NCI-H345 (cell line): ENCODE measurements at places on chromosomes 4 and X.

DNA sequence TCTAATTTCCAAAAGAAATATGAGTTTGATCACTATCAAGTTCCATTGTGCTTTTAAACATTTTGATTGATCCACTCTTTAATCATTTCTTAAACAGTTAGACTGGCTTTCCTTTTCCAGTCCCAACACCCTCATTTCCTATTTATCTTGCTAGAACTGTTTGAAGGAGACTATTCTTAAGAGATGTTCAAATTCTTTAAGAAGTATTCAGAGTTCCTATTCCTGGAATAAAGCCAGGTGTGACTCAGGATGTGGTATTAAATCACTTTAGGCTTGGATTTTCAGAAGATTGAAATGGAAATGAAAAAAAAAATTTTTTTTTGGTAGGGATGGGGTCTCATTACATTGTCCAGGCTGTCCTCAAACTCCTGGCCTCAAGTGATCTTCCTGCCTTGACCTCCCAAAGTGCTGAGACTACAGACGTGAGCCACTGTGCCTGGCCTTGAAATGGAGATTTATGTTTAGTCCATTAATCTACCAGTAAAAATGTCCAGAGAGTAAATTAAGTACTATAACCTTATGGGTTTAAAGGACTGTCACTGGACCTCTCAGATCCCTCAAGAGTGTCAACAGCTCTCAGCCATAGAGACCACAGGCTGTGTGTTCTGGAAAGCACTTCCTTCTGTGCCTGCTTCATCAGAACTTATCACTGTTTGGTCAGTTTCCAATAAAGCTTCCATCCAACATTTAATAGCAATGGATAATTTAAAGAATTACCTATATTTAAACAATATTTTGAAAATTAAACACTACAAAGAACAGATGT, 90.7 kb downstream of the CDS1 start:
- DNase-seq, result no peak

DNA sequence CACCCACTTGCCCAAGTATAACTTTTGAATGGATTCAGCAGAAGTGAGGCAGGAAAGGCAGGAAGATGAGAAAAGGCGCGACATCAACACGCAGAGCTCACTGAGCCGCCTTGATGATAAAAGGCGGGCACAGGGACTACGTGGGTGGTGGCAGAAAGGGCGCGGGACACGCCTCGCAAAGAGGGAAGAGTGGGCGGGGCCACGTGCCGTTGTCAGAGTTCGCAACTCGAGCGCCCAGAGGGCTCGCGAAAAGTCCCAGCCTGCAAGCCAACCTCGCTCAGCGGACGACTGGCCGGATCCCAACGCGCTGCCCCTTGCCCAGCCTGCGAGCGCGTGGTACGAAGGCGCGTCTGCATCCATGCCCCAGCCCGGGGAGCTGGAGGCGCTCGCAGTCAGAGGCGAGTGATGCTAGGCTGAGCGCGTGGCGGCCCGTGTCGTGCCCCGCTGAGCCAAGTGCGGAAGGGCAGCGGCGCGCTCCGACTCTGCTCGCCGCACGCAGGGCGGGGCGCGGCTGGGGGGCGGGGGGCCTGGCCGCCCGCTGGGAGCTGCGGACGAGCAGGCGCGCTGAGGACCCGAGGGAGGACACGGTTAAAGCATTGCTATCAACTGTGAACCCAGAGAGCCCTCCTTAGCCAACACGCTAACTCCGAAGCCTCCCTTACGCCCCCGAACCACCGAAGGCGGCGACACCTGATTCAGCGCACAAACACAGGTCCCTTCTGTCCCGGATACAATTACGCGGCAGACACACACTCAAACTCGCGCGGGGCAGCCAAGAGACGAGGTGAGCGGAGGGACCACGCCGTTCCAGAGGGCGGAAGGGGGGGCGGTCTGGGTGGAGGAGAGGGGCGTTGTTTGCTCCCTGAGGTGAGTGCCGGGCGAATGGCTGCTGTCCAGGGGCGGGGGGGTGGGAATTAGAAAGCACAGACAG, at the start of gene UGT8:
UGT8 (plus strand) TSS at position 617 of the 931 bp plus-strand sequence. CDS start 24,074 bp downstream, outside the sequence.
- peak; percentile 81 for DNase-seq

DNA sequence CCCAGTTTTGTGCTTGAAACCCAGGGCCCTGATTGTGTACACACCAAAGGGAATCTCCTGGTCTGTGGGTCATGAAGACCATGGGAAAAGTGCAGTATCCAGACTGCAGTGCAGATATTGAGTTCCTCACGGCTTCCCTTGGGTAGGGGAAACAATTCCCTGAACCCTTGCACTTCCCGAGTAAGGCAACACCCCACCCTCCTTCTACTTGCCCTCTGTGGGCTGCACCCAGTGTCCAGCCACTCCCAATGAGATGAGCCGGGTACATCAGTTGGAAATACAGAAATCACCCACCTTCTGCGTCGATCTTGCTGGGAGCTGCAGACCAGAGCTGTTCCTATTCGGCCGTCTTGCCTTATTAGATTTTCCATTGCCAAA, 134.2 kb downstream of the FNIP2 start:
- DNase-seq, result no peak

- no peak for DNase-seq
Measured at GRCh38 chr4:39363773-39364393, 2.3 kb downstream of the RFC1 start.

- DNase-seq, result no peak
Measured at GRCh38 chr4:130288576-130288975, 1192.6 kb downstream of the C4orf33 start.

- DNase-seq, result no peak
Measured at GRCh38 chr4:88171206-88171605, 12.8 kb upstream of the ABCG2 start.

DNA sequence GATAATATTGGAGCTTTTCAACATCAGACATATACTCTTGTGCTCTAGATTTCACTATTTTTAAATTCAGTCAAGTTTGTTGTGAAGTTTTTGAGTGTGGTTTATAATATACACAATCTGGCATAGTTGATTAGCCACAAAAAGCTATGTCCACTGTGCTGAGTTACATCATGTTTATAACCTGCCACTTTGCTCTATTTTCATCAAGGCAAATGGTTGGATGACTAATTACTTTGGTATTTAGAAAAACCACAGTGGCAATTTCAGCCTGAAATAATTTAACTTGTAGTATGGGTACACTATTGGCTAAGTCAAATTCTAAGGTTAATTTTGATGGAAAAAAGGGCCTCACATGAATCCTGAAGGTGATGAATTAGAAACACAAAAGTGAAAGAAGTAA, 262.6 kb downstream of the C4orf33 start:
- DNase-seq, result no peak

DNA sequence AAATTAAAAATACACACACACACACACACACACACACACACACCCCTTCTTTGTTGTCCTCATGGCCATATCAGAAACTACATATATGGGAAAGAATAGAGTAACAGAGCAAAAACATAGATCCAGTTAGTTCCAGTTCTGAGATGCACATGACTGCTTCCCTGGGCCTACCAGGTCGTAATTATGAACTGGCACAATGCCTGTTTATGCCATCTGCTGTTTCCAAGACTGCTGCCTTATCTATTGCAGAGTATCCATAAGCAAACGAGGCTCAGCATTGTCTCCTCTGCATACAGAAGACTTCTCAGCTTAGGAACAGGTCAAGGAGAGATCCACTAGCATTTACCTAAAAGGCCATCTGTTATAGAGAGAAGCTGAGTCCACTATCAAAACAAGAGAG, 789.0 kb downstream of the TECRL start:
- DNase-seq, result peak; percentile 66

DNA sequence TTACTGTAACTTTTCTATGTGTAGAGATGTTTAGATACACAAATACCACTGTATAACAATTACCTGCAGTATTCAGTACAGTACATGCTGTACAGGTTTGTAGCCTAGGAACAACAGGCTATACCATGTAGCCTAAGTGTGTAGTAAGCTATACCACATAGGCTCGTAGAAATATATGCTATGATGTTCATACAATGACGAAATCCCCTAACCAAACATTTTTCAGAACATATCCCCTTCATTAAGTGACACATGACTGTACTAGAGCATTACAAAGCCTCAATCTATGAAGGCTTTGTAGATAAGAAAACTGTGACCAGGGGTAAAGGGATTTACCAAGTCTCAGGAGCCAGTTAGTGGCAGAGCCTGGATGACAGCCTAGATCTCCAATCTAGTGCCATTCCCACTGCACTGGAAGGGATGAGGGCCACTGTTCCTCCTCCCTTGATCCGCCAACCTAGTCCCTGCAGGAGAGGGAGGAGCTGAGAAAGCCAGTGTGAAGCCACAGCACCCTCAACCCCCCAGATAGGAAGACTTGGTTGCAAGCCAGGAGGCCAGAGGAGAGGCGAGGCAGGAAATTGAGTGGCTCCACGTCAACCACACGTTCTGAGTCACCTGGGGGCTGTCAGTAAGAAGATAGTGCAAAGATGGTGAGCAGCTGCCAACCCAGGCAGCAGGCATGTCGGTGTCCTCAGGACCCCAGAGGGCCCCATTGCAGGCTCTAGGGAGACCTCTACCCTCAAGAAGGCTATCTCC, 227.7 kb downstream of the BCOR start:
- no peak for DNase-seq

GRCh38 chr4:182644683-182645050, 272.5 kb downstream of the DCTD start:
- DNase-seq, result no peak

DNA sequence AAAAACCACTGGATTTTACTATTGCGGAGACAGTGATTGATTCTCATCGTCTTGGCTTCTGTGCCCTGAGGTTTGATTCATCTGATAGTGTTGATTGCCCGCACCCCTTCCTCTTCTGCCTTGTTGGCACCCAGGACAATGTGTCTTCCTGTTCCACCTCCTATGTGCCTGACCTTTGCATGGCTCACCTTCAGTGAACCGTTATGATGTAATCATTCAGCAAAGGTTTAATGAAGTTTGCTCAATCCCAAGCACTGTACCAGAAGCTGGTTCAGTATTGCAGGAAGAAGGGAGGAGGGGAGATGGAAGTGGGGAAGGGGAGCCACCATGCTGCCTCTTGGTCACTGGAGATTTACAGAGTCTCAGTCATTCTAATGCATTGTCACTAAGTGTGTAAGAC, 36.3 kb downstream of the PDGFRA start:
- DNase-seq, result no peak

DNA sequence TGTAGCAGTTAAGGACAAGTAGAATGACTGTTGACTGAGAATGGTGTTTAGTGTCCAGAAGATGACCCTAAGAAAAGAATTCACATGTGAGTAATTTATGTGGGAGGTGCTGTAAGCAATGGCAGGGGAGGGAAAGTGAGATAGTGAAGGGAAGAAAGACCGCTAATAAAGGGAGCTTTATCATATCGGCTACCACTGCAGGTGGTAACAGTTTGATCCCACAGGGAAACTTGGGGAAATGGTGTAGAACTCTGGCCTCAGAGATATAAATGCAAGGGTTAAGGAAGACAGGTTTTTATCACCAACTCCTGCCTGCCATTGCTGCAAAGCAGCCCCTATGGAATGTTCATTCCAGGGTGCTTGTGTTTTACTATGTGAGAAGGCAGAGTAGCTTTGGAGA, 489.6 kb downstream of the STPG2 start:
- DNase-seq, result no peak

DNA sequence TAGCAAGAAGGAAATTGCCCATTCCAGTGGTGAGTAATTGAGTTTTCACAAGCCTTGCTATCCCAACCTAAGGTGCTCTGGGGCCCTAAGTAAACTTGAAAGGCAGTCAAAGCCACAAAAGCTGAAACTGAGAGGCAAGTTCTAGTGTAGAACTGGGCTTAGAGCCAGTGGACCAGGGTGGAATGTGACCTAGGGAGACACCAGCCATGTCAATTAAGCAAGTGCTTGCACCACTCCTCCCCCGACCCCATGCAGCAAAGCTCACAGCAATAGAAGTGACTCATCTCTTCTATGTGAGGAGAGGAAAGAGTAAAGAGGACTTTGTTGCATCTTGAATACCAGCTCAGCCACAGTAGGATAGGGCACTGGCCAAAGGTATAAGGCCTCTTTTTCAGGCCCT, 486.1 kb upstream of the POU3F4 start:
- DNase-seq, result no peak

- no peak for DNase-seq
Measured at GRCh38 chrX:17299206-17299605, 75.8 kb upstream of the NHS start.

DNA sequence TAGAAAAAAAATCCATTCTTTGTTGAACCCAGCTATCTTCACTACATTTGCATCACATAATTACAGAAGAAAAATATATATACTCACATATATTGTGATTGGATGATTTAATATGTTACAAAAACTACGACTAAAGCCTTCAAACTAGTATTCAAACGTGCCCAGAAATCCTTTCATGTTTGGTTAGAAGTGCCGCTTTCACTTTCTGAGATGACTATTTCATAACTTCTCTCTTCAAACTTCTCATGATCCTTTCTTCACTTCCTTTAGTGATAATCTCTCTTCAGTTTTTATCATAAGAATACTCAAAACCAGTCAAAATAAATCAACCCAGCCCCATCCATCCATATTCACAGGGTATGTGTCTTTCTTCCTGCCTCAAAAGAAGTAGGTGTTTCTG, 50.8 kb upstream of the NAF1 start:
- DNase-seq, result no peak
